Anterior cingulate cortex (tissue), 58 donors: ENCODE measurements at places on chromosomes 13 and 19.

- no peak for DNase-seq
Observed at GRCh38 chr13:30681843-30682242, 53.5 kb upstream of the ALOX5AP start.

DNA sequence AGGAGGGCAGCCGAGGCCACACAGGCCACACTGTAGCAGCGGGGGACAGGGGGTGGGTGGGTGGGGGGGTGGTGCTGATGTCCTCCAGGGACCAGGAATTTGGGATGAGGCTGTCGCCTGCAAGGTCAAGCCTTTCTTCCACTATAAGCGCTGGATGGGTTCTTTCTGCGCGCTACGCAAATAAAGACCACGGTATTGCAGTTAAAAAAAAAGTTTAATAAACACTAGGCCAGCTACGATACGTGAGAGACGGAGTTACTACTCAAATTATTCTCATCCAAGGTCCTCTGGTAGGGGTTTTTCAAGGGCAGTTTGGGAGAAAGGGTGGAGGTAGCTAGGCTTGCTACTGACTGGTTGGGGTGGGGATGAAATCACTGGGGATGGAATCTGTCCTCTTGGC, 508 bp upstream of the ZNF44 start:
- no peak for DNase-seq

GRCh38 chr19:38395381-38396114, 7.1 kb downstream of the SPRED3 start:
- no peak for DNase-seq

DNA sequence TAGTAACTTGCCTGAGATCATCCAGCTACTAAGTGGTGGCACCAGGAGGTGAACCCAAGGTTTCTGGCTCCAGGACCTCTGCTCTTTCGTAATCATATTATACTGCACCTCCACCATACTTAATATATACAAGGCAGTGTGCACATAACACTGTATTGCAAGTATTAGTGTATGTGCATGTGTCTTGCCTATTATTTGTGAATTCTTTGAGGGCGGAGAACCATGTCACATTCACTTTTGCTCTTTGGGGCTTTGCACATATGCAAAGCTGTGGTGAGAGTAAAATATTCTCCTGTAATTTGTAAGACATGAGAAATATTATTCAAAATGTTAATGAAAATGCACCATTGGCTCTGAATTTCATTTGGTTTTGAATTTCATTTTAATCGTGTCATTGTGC, 78.6 kb downstream of the DGKH start:
- no peak for DNase-seq

DNA sequence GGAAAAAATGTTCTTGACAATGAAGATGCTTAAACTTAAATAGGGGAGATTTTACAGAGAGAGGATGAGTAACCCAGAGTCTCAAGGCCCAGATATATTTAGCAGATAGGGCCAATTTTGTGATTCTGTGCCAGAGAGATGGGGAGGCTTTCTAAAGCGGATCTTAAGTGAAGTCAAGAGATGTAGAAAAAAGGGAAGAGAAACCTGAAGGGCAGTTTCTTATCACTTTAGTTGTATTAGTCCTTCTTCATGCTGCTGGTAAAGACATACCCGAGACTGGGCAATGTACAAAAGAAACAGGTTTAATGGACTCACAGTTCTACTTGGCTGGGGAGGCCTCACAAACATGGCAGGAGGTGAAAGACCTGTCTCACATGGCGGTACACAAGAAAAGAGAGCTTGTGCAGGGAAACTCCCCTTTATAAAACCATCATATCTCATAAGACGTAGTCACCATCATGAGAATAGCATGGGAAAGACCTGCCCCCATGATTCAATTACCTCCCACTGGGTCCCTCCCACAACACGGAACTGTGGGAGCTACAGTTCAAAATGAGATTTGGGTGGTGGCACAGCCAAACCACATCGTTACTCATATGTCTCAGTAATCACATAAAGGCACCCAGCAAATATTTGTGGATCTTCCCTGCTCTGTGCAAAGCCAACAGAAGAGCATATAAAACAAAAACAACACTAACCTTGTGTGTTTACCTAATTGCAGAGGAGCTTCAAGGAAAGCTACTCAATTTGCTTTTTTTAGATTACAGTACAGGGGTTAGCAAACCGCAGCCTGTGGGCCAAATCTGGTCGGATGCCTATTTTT, 102.6 kb upstream of the MYCBP2 start:
- DNase-seq = no peak

DNA sequence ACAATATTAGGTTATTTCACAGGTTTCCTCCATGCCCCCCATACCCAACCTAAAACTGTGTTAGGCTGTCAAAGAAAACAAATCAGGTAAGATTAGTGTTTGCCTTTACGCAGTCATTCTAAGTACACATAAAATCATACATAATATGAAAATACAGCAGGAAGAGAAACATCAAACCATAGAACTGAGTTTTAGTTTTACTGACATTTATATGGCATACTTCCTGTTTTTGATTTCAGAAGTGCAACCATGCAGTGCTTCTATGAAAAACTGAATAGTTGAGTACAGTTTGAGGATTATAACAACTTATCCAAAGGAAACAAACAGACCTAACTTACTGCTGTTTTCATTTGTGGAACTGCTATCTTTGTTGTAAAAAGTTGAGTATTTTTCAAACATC, 91.3 kb downstream of the KCNRG start:
- DNase-seq = no peak

- DNase-seq = no peak
Observed at GRCh38 chr19:43858174-43858573, 31.1 kb downstream of the ZNF283 start.

DNA sequence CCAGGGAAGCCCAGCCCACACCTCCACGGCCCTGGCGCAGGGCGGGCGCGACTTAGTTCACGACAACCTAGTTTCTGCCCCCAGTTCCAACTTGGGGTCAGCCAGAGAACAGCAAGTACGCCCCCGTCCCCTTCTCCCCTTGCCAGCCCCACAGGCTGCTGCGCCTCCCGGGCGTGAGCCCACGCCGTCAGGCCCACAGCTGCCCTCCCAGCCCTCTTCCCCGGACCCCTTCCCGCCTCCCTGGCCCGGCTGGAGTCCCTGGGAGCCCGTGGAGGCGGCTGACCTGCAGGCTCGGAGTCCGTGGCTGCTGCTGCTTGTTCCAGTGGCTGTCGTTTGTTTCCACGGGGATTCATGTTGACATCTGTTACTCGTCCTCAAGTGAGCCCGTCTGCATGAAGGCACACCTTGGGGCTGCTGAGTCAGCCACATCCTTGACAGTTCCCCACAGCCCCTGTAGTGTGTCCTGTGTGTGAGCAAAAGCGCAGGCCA, 86.0 kb downstream of the ATP11A start:
- no peak for DNase-seq

DNA sequence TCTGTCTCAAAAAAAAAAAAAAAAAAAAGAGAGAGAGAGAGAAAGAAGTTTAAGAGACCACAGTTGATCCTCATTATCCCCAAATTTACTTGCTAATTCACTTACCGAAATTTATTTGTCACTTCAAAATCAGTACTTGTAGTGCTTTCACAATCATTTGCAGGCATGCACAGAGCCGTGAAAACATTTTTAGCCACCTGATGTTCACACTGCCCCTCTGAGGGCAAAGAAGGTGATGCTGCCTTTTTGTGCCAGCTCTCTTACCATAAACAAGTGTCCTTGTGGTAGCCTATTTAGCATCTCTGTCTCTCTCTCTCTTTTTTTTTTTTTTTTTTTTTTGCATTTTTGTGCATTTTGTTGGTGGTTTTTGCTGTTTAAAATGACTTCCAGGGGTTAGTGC, 24.1 kb upstream of the CASP14 start:
- DNase-seq = no peak

DNA sequence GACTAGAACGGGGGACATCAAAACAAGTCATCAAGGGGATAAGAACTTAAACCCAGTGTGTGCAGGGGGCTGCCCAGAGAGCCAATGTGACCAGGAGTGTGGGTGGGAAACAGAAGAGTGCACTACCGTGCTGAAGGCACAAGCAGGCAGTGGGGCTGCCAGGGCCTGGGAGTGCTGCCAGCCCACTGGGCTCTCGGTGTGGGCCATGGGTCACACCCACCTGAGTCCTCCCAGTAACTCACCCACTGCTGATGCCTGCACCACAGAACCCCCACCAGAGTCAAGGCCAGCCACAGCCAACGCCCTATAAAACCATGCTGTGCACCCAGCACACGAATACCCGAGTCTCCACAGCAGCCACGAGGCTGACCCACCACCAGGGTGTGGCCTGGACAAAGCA, 8.5 kb downstream of the MED26 start:
- no peak for DNase-seq

DNA sequence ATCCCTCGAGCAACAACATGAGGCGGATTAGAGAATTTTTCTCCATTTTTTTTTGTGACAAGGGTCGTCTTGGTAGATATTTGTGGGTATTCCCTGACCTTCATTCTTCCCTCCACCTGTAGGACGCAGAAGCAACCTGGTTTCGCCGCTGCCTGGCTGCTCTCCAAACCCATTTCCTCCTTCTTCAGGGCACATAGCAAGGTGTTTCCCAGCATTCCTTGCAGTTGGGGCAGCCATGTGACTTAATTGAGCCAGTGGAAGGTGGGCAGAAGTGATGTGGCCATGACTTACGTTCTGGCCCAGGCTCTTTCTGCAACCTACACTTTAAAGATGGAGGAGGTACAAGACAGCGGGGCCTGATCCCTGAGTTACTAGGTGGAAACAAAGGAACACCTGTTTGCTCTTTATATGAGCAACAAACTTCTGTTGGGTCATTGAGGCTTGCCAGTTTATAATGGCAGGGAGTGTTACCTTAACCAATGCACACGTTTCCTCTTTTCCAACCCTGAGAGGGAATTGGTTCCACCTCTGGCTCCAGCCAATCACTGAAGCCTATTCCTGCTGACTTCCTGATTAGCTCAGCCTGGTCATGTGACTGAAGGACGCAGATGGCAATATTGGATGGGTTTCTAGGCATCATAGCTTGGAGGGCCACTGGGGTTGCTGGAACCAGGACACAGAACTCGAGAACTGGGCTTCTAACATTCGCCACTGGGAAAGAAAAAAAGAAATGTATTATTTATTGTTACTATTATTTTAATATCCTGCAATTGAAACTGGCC, 30.8 kb upstream of the ZNRF4 start:
- DNase-seq = no peak

DNA sequence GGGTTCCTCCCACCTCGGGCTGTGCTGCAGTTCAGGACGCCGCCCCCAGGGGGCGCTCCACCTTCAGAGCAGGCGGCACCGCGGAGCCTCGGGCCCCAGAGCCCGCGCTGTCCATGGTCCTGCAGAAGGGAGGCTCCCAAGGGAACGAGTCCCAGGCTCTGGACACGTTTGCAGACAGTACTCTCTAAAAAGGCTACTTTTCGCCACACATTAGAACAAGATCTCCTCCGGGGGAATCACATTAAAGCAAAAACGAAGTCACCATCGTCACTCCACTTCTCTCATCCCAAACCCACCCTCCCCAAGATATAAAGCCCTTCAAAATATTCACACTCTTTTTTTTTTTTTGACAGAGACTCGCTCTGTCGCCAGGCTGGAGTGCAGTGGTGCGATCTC, 4.6 kb upstream of the SIGLEC10 start:
- peak; percentile 16 for DNase-seq

GRCh38 chr13:40549500-40550094, 116.8 kb downstream of the FOXO1 start:
- DNase-seq = no peak

GRCh38 chr19:13959962-13960862, 7.9 kb downstream of the DCAF15 start:
- DNase-seq = no peak
